ENCODE measurements at places on chromosomes 5 and 9.

DNA sequence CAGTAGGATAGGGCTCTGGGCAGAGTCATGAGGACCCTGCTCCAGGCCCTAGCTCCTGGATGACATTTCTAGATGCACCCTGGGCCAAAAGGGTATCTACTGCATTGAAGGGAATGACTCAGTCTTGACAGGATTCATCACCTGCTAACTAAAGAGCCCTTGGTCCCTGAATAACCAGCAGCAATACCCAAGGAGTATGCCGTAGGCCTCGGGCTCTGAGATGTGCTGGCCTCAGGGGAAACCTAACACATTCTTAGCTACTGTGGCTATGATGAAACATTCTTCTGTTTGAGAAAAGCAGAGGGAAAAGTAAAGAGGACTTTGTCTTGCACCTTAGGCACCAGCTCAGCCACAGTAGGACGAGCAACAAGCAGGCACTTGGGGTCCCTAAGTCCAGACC is 89.5 kb upstream of the SLC1A1 start:
- DNase-seq, result no peak

DNA sequence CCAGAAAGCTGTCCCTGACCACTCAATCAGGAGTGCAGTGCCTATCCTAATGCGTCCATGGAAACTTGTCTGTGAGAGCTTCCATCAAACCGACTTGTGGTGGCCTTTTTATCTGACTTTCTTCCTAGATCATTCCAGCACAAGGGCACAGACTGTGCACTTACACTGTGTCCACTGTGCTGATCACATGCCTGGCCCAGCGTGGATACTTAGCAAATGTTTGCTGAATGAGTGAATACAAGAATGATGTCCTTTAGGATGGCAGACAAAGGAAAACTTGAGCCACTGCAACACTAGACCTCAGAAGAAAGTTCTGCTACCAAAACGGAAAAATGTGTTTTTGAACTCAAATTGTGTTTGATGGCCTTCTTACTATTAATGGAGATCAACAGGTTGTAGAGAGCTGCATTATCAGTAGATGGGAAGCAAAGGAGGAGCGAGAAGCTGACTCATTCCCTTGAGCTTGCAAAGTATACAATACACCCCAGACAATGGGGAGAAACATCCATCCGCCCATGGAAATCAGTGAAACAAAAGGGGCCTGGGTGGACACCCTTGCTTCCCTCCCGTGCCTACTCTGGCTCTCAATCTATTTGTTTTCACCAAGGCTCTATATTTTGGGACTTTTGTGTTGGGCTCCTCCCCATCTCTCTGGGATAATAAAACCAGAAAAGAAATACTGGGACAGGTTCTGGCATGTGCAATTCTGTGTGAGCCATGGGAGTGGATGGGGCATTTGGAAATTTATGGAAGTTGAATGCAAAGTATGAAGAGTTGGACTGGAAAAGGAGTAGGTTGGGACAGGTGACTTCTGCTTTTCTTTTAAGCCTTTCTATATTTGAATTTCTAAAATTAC is 76.2 kb upstream of the ZFAND5 start:
- DNase-seq, result no peak

- no peak for DNase-seq
Measured at GRCh38 chr5:32369542-32370155, 56.9 kb upstream of the MTMR12 start.

DNA sequence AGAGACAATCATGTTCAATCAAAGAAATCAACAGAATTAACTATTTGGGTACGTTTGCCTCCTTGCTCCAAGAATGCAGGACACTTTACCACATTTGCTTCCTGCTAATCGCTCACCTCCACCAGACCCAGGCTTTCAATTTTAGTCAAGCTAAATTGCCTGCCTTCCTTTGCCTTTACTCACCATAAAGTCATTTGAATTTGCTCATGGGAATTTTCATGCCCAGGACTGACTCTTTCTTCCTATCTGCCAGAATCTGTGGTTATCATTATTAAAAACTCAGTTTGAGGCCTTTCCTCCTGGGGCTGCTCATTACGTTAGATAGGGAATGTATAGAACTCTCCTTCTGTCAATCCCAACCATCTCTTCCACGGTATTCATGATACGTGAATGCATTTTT is 1935.3 kb upstream of the WWC1 start:
- DNase-seq, result no peak

DNA sequence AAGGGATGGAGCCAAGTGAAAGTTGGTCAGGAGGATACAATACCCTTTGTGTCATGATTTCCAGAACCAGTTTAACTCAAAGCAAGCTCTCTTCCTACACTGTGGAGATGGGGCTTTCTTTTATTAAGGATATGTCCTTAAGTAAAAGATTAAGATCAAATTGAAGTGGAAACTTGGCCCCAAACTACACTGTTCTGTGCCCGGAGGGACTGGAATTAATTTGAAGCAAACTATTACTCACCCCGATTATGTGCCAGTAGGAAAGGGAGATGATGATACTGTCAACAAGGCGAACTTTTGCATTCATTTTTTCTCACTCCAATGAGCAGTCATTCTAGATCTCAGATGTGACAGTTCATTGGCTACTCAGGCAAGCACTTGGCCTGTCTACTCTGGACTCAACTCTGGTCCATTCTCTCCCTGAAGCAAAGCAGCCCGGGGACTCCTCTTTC is 186.7 kb downstream of the NTRK2 start:
- DNase-seq, result no peak

- DNase-seq, result no peak
Measured at GRCh38 chr5:13212886-13213285, 731.6 kb downstream of the DNAH5 start.

GRCh38 chr5:102789469-102789868 is 34.4 kb downstream of the PAM start:
- DNase-seq, result no peak

GRCh38 chr5:111453747-111454146 is 58.6 kb downstream of the STARD4 start:
- DNase-seq, result no peak
